ENCODE measurements at places on chromosomes 1 and 21. TPM values are rescaled to one million over a fixed set of nuclear protein-coding genes. Genes with fewer than 3 reads are reported as not detected.

- DNase-seq = no peak
Observed at GRCh38 chr1:14778541-14778897, 180.0 kb downstream of the KAZN start.

NVL gene
- 43.0 TPM for total RNA-seq

DNA sequence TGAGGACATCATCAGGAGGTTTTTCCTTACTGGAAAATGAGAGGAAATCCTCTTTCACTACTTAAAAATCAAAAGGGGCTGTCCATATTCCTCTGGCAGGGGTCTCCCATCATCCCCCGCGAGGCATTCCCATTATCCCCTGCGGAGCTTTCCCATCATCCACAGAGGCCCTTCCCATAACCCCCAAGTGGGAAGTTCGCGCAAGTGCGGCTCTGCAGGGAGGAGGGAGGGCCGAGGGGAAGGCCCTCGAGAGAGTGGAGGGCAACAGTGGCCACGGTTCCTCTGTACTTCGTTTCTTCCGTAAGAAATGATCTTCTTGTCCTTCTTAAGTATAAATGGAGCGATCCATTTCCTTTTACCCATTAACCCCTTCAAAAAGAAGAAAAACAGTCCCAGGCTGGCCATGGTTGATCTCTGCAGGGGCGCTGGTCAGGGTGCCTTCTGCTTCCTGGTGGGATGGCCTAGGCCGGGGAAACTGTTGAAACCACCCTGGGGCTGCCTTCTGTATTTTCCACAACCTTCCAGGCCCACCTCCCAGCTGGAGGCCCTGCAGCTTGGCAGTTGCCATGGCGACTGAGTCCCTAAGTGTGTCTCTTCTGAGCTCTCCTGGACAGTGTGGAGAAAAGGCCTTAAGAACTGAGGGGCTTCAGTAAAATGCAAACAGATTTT lies 3.6 kb upstream of the RSPH1 start:
- no peak for DNase-seq

SERPINC1 gene
- total RNA-seq = not detected

DNA sequence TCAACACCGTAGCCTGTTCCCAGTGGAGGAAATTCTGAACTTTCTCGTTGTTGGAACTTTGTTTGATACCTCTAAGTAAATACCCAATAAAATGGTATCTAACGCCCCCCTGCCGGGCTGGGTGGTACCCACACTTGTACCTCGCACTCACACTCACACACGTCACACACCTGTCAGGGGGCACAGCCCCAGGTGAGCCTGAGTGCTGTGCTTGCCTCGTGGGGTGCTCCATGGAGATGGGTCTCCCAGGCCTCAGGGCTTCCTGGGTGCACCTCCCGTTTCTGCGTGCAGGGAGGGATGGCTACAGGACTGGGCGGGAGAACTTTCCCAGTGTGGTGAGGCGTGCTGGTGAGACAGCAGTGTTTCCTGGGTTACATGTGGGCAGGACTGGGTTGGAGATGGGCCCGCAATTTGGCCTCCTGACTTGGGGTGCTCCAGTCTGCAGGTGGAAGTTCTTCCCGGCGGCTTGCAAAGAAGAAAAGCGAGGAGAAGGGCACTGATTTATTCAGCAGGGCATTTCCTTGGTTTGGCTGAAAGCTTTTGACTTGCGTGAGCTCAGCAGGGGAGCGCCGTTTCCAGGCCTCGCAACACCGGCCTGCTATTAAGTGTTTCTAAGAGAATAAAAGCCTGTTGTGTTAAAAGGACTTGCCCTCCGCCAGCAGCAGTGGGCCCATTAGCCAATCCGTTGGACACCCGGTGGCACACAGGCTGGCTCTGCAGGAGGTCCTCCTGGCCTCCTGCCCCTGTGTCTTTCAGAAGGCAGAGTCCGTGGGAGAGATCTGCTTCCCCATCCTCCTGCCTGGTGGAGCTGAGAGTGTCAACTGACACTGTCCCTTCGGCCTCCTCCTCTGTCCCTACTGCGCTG lies 79.7 kb downstream of the KIF26B start:
- no peak for DNase-seq

- DNase-seq = no peak
Observed at GRCh38 chr1:177561436-177561835, 390.7 kb downstream of the BRINP2 start.

XCL1 gene
- not detected for total RNA-seq

DNA sequence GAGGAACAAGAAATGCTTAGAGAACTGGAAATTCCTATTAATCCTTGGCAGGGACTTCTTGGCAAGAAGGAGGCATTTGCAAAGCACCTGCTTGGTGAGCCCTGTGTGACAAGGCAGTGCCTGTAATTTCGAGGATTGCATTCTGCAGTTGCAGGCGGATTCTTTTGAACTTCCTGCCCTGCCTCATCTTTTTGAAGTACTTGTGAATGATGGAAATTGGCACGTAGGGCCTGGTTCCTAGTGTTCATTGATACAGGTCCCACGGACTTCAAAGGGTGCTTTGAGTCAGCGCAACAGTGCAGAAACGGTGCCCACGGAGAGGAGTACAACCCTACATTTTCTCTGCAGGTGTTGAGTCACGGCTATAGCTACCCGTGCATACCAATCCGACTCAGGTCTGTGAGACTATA lies 6.4 kb downstream of the HUNK start:
- DNase-seq = no peak

DNA sequence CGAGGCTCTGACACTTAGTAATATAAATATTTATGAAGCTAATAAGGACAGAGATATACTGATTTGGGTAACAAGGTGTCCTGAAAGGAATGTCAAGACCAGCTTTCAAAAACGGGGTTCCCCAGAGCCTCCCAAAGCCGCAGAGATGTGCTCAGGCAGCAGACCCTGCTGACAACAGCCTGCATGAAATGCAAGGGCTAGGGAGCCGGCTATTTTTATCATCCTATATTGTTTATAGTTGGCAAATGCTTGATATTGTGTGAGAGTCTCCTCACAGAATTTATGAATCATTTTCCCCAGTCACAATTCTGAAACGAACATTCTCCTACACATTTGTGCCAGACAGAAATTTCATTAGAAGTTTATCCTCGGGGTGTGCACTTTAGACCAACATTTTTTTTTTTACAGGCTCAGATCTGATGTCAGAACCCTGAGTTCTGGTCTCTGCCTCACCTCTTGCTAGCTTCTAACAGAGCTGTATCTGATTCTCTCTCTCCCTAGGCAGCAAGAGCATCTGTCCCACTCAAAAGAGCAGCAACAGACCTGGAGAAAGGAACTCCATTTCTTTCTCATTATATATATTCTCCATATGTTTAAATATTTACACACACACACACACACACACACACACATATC lies 302.3 kb upstream of the PLD5 start:
- DNase-seq = no peak

MFSD2A gene
- 11.0 TPM for total RNA-seq

GRCh38 chr1:26291433-26291832 lies 11.5 kb downstream of the SH3BGRL3 start:
- peak; percentile 32 for DNase-seq

TNFRSF9 gene
- not detected for total RNA-seq
